ENCODE measurements at places on chromosomes 6 and 20.

GRCh38 chr20:18326990-18327389, 38.7 kb downstream of the ZNF133 start:
- DNase-seq = no peak

DNA sequence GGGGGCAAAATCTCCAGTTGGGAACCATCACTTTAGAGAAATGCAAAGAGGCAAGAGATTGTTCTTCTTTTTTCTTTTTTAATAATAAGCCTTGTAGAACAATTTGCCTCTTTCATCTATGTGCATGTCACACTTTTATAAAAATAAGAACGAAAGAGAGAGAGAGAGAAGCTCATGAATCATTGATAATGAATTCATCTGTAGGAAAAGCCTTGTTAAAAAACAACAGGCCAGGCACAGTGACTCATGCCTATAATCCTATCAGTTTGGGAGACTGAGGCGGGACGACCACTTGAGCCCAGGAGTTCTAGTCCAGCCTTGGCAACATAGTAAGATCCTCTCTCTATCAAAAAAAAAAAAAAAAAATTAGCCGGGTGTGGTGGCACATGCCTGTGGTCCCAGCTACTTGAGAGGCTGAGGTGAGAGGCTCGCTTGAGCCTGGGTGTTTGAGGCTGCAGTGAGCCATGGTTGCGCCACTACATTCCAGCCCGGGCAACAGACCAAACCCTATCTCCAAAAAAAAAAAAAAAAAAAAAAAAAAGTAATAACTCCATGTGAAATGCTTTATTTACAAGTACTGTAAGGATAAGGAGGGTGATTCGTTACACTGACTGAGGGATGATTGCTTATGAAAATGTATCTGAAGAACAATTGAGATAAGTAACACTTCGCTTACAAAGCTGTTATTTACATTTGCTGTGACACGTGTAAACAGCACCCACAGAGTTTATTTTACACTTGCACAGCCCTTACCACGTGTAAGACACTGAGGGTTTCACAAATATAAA, 6.0 kb downstream of the CCN5 start:
- DNase-seq = no peak

DNA sequence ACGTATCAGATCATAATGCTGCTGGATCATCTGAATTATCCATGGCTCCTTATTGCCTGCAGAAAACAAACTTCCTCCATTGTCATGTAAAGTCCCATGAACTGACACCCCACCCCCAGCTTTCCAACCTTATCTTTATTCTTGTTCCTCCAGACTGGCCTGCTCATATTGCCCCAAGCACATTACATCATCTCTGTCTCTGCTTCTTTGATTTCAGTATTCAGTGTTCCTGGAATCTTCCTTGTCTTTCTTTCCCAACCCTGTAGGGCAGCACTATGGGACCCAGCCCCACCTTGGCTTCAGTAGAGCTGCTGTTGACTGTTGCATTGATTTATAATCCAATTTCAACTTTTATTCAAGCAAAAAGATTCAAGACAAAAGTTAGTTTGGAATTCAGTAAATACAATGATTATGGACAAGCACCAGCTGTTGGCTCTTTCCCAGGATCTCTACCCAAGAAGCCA, 187.5 kb upstream of the ECI2 start:
- DNase-seq = no peak

DNA sequence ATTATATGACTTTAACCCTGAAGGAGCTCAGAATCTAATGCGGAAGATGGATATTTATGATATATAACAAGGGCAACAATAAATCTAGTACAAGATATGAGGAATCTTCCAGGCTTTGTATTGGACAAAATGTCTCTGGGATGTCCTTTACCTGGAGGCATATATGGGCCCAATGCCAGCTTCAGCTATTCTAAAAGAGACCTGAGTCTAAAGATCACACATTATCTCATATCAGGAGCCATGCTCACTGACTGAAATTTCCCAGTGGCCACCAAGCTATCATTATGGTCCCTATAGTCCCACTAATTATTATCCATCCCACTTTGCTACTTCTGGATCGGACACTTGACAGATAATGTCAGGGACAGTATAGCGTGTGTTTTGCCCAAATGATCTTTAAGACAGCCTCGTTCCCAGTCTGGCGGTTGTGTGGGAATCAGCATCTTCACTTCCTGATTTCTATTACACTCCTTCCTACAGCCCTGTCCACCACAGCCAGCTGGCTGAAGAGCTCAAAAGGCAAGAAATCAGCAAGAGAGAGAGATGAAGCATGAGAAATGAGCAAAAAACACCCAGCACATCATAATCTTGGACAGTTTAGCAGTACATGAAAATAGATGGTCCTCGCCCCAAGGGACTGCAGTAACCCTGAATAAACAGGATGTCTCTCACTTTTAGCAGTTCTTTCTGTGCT, 34.9 kb downstream of the KLHL31 start:
- no peak for DNase-seq

DNA sequence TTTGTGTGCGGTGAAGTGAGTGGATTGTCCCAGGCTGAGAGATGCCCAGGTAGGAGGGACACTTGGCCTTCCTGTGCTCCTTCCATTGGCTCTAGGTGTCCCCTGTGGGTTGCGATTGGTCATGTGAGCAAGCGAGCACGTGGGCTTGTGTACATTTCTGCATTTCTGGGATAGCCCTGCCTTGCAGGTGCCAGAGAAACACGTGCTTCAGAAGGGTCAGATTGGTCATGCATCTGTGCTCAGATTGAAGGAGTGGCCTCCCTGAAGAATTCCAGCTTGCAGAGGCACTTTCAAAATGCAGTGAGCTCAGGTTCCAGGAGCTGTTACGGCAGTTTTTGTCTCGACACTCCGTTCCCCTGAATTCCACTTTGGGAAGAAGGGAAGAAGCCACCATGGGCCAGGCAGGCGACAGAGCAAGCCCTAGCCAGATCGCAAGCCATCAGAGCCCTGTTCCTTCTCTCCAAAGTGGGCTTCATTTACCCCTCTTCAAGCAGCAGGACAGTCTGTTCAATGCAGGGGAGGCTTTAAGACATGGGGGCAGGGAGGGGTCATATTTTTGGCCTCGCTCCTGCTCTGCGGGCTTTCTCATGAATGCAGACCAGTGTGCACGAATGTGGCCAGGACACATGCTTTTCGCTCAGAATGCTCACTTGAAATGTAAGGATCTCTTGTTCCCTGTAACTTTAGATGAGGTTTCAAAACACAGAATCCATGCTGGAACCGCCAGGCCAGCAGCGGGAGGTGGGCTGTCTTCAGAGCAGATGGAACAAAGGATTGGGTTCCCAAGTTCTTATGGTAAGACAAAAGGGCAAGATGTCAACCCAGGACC, 78.6 kb upstream of the AKAP12 start:
- no peak for DNase-seq

GRCh38 chr20:20872428-20872827, 160.0 kb upstream of the RALGAPA2 start:
- no peak for DNase-seq

DNA sequence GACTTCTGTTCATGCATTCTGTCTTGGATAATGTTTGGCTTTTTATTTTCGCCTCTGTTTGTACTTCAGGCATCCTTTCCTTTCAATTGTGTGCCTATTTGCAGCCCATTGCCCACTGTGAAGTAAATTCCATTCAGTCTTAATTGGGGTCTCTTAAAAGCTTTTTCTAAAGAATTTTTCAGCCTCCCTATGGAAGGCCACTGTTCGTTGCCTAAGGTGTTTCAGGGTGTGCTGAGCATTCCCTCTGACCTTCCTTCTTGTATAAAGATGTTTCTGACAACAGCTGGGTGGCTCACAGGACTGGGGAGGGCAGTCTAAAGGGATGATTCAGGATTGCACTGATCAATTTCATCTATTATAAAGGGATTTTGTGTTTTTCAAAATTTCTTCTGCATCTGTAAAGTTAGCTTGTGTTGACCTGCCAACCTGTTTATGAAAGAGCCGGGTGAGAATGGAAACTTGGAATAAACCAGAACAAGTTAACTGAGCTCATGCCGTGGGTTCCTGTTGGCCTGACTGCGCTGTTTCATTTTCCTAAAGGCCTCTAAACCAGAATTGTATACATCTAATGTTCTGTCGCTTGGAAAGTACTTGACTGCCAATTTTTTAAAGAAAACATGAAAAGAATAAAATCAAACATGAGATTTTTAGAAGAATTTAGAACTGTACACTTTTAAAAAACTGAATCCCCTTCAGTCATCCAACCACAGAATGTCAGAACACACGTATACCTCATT, 14.3 kb downstream of the PHACTR2 start:
- no peak for DNase-seq

DNA sequence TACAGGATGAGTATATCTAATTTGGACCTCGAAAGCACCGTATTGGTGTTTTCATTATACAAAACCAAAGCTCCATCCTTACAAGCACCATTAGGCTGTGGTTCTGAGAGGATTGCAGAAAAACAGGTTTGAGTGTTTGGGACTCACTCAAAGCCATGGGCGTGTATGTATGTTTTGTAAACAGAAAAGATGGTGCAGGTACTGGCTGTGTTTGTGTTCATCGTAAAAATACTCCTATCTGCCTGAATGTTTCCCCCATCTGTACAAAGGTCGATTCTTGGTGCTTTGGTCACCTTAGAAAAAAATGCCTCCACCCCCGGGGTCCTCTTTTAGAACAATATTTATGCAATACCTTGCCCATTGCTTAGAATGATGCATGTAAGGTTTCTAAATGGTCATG, 286.6 kb downstream of the TSHZ2 start:
- DNase-seq = no peak

DNA sequence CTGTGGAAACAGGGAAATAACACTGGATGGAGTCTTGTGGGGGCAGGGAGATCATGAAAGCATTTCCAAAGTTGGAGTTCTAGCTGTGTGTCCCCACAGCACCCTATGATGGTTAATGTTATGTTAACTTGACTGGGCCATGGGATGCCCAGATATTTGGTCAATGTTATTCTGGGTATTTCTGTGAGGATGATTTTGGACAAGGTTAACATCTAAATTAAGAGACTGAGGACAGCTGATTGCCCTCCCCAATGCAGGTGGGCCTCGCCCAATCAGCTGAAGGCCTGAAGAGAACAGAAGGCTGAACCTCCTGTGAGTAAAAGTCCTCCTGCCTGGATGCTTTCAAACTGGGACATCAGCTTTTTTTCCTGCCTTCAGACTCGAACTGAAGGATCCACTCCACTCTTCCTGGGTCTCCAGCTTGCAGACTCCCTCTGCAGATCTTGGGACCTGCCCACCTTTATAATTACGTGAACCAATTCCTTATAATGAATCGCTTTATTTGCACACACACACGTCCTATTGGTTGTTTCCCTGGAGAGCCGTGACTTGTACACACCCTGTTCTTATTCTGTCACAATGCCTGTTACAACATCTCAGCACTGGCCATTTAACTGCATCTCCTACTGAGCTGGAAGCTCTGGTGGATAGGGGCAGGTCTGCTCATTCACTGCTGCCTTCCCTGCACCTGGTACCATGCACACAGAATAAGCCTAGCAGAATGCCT, 99.5 kb upstream of the IYD start:
- no peak for DNase-seq

GRCh38 chr6:164066766-164067165, 652.2 kb downstream of the QKI start:
- DNase-seq = no peak
